ENCODE measurements at places on chromosomes 12 and 14.
A peak's percentile ranks its signal among the peaks of the same experiment; 100 is the strongest.

DNA sequence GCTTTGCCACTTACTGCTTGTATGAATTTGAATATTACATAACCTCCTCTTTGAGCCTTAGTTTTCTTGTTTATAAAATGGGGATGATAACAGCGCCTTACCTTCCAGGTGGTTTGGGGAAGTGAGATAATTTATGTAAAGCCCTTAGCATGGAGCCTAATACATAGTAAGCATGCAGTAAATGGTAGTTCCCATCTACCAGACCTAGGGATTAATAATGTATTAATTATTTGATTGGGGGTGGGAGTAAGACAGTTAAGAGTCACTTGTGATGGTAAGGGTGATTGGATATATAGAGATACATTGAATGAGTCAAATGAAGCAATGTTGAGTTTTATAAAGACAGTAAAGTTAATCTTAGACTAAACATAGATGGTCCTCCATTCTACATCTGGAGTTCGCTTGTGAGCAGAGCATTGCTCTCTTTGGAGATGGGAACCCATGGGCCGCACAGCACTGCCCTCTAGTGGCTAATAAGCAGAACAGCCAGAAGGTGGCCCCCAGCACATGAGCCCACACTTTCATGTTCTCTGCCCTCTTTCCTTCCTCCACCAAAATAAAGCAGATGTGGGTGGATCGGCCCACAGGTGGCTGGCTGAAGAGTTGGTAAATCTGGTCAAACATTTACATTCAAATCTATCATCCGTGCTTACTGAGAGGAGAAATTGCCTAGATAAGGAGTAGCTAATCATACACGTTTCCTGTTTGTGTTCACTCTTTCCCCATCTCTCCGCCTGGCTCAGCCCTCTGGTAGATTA, 26.5 kb upstream of the TAMALIN start:
- peak; percentile 52 for DNase-seq

DNA sequence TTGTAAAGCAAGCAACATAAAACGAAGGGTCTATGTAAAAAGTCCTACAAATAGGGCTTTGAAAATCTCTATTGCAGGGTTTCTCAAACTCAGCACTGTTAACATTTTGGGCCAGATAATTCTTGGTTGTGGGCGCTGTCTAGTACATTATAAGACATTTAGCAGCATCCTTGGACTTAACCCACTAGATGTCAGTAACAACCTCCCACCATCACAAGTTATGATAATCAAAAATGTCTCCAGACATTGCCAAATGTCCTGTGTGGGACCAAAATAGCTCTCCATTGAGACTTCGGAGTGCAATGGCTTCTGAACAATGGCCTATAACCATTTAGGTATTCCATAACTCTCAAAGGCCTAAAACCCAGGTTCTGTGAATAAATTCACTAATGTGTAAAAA, 22.9 kb upstream of the DHRS7 start:
- peak; percentile 46 for DNase-seq

GRCh38 chr12:12511895-12512711, 50.6 kb downstream of the DUSP16 start:
- DNase-seq: no peak

- DNase-seq: no peak
Observed at GRCh38 chr12:14278294-14278953, 87.1 kb upstream of the ATF7IP start.

DNA sequence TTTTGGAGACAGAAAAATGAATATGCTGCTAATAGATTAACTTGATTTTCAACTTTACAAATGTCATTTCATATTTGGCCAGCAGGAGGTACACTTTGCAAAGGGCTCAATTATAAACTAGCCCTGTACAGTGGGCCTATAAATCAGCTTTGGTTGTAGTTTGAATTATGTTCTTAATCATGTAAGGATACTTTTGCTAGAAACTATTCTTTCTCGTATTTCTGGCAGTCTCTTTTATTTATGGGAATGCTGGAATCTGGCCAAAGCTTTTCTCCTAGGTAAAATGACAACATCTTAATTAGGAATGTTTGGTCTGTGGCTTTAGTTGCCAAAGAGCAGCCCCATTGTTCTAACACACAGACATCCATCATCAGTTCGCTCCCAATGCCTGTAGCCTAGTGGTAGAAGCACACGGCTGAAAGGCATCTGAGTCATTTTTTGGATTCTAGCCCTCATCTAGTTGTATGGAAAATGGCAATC, 1322.3 kb upstream of the SEL1L start:
- DNase-seq: peak; percentile 2

- DNase-seq: no peak
Observed at GRCh38 chr14:73710737-73711136, 3.4 kb downstream of the PNMA1 start.

DNA sequence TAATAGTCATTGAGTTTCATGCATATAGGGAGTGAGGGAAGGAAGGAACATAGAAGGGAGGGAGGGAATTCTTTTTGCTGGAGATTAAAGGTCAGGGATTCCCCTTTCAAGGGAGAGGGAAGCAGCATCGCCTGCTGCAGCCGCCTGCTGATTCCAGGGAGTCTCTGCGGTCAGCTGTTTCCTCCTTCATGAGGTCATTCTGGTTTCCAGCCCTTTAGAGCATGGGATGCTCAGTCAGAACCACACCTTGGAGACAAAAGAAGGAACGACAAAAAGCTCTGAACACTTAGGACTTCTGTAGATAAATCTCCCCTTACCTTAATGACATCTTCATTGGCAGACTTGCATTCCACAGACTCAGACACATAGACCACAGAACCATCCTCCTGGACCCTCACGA, 923.0 kb upstream of the TMEM132C start:
- DNase-seq: peak; percentile 38

- DNase-seq: no peak
Observed at GRCh38 chr12:69874606-69875005, 49.6 kb downstream of the MYRFL start.

- DNase-seq: peak; percentile 52
Observed at GRCh38 chr12:76288218-76288617, 60.0 kb downstream of the BBS10 start.

GRCh38 chr12:10196210-10196609, 16.5 kb upstream of the GABARAPL1 start:
- DNase-seq: no peak

- peak; percentile 48 for DNase-seq
Observed at GRCh38 chr14:76267322-76268046, 108.5 kb upstream of the ESRRB start.

Data from LHCN-M2 (cell line).